ENCODE measurements at places on chromosomes 7 and 10. TPM values are rescaled to one million over a fixed set of nuclear protein-coding genes. Genes with fewer than 3 reads are reported as not detected.

DNA sequence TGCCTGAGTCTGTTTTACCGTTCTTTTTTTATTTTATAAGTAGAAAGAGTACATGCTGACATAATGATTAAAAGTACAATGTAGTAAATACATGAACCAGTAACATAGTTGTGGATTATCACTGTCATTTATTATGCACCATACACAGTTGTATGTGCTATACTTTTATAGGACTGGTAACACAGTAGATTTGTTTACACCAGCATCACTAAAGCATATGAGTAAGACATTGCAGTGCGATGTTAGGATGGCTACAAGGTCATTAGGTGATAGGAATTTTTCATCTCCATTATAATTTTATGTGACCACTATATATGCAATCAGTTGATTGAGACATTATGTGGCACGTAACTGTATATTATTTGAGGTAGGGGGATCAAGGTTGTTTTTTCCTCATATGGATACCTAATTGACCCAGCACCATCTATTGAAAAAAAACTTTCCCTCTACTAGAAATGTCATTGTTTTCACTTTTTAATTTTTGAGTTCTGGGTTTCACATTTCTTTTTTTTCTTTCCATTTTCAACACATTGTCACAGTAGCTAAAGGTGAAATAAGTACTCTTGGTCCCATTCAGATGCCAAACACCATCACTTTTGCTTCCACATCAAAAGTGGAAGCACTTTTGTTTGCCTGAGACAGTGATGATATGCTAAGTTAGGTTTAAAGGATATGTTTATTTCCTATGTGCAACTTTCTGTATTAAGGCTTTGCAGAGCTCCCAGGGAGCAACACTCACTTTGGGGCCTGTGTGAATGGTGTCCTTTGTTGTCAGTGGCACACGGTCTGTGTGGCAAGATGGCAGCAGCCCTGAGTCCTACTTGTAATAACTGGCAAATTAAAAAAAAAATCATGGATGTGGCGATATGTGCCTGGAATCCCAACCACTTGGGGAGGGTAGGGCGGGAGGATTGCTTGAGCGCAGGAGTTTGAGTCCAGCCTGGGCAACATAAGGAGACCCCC lies 17.1 kb downstream of the UBE2D1 start:
- H3K36me3 ChIP-seq, result no peaks in the 10 kb centered on the region
- H3K27ac ChIP-seq, result no peak overlapping the region
- H3K4me1 ChIP-seq, result 0 out of 2 replicates have a peak, but pooled peaks cover 4% of the 10 kb centered on the region
- DNase-seq, result no peak
- no peaks in the 10 kb centered on the region for H3K27me3 ChIP-seq

GRCh38 chr10:71265618-71266146 lies 53.3 kb downstream of the UNC5B start:
- no peaks in the 10 kb centered on the region for H3K27me3 ChIP-seq
- peak overlapping the region; percentile 93 for H3K27ac ChIP-seq
- no peak overlapping the region for H3K4me3 ChIP-seq
- 0 out of 2 replicates have a peak, but pooled peaks cover 14% of the 10 kb centered on the region for H3K4me1 ChIP-seq

GRCh38 chr10:6507311-6507710 lies 72.8 kb downstream of the PRKCQ start:
- DNase-seq, result no peak
- no peaks in the 10 kb centered on the region for H3K27me3 ChIP-seq
- no peak overlapping the region for H3K4me3 ChIP-seq
- H3K36me3 ChIP-seq, result no peaks in the 10 kb centered on the region
- H3K4me1 ChIP-seq, result no peaks in the 10 kb centered on the region

DNA sequence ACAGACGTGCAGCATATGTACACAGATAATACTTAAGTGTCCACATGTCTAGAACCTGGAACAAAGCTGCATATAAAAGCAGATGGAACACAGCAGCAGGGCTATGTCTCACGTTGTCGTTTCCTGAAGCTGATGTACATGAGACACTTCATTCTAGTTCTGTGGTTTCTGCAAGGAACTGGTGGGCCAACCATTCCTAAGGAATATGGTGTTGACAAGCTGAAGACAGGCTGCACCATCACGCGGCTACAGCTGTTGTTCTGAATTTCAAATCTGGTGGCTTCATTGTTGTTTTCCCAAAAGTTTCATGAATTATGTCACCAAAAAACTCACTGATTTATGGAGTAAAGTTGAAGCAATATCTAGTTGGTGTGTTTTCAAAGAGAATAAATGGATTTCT lies 33.7 kb downstream of the PRKAG2 start:
- DNase-seq, result no peak
- H3K4me3 ChIP-seq, result no peak overlapping the region
- no peaks in the 10 kb centered on the region for H3K36me3 ChIP-seq
- H3K27ac ChIP-seq, result no peak overlapping the region
- H3K27me3 ChIP-seq, result no peaks in the 10 kb centered on the region

DNA sequence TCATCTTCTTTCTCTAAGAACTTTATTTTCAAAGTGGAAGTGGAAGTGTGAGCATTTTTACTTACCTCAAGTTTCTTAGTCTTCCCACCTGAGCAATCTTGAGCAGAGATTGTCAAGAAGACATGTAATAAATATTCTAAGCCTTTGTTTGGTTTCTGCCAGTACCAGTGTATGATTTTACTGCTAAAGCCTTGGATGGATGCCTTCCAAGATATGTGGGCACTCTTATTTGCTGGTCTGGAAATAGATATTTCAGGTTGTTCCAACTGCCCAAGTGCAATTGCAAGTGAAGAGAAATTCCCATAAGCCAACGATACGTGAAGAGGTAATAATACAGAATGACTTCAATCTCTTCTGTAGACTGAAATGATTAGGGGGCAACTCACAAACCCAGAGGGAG lies 18.2 kb upstream of the TARP start:
- no peak overlapping the region for H3K4me3 ChIP-seq
- no peak for DNase-seq
- no peaks in the 10 kb centered on the region for H3K4me1 ChIP-seq
- no peak overlapping the region for H3K27ac ChIP-seq

DNA sequence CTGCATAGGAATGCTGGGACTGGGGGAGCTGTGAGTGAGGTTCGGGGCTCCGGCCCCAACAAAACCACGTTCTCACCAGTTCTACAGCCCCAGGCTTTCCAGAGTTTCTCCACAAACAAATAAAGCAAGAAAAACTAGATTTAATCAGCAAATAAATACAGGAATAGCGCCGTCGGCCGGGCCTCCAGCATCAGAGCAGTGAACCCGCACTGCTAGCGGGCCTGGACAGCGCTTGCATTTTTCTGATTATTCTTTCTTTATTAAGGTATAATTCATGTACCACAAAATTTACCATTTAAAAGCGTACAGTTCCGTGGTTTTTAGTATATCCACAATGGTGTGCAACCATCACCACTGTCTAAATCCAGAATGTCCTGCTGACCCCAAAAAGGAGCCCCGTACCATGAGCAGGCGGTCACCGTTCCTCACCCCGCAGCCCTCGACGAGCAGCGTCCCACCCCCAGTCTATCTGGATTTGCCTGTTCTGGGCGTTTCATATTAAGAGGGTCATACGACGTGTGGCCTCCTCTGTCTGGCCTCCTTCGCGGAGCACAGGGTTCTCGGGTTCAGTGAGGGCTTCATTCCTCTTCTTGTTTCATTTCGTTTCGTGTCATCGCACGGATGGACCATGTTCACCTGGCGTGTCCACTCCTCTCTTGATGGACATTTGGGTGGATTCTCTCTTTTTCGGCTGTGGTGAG lies 35.5 kb upstream of the FOXL3 start:
- no peaks in the 10 kb centered on the region for H3K27me3 ChIP-seq
- no peak overlapping the region for H3K27ac ChIP-seq
- H3K4me1 ChIP-seq, result no peaks in the 10 kb centered on the region

DNA sequence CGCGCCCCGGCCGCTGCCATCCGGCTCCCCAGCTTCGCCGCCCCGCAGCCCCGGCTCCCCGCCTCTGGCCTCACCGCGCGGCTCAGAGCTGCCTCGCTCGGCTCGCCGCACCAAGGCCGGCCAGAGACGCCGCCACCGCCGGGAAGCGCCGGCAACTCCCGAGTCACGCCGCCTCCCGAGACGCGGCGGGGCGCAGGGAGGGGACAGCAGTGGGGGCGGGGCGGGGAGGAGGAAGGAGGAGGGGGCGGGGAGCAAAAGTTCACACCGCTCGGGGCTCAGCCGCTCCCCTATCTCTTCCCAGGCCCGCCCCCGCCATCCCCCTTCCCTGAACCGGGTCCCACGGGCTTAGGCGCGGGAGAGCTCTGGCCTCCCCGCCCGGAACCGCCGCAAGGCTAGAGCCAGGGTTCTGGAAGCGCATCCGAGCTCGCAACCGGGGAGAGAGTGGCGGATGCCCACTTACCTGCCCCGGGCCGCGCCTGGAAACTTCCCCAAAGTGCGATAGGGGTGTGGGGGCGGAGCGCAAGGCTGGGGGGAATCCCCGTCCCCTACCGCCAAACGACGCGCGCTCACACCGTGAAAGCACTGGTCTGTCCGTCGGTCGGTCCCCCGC lies 1.0 kb downstream of the CHST15 start:
- H3K36me3 ChIP-seq, result no peaks in the 10 kb centered on the region
- H3K27me3 ChIP-seq, result no peaks in the 10 kb centered on the region
- DNase-seq, result peak; percentile 52
- peaks cover 3% of the 10 kb centered on the region for H3K4me1 ChIP-seq
- H3K4me3 ChIP-seq, result peak overlapping the region; percentile 45

- no peak overlapping the region for H3K4me3 ChIP-seq
- H3K27me3 ChIP-seq, result no peaks in the 10 kb centered on the region
- DNase-seq, result no peak
Measured at GRCh38 chr10:4070184-4070583, 285.2 kb upstream of the KLF6 start.

GRCh38 chr10:110273474-110273873 lies 31.2 kb downstream of the SMNDC1 start:
- H3K36me3 ChIP-seq, result no peaks in the 10 kb centered on the region
- H3K27ac ChIP-seq, result no peak overlapping the region
- H3K4me3 ChIP-seq, result no peak overlapping the region
- no peak for DNase-seq

DNA sequence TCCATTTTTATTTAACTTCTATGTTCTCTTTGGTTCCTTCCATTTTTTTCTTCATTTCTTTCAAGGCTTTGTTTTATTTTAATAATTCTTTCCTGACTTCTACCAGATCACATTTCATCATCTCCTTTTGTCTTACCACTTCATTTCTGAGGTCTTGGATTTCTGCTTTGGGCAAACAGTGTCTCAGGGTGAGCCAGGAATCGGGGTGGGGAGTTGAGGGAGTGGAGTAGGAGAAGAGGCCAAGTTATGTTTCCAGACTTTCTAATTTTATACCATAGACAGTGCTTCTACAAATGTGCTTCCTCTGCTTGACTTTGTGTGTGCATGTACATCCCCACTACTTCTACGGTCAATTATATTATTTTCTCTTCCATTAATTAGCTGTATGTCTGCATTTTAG lies 112.1 kb downstream of the PRKG1 start:
- no peaks in the 10 kb centered on the region for H3K4me1 ChIP-seq
- no peak overlapping the region for H3K4me3 ChIP-seq
- no peaks in the 10 kb centered on the region for H3K27me3 ChIP-seq
- DNase-seq, result no peak

GRCh38 chr7:88233828-88234227 lies 14.0 kb upstream of the SRI start:
- H3K27ac ChIP-seq, result no peak overlapping the region
- no peaks in the 10 kb centered on the region for H3K36me3 ChIP-seq
- peaks cover 14% of the 10 kb centered on the region for H3K4me1 ChIP-seq
- DNase-seq, result no peak
- H3K4me3 ChIP-seq, result no peak overlapping the region

GRCh38 chr7:110645060-110645459 lies 445.9 kb upstream of the LRRN3 start:
- H3K27ac ChIP-seq, result no peak overlapping the region
- H3K4me3 ChIP-seq, result no peak overlapping the region
- no peaks in the 10 kb centered on the region for H3K27me3 ChIP-seq
- no peak for DNase-seq

DNA sequence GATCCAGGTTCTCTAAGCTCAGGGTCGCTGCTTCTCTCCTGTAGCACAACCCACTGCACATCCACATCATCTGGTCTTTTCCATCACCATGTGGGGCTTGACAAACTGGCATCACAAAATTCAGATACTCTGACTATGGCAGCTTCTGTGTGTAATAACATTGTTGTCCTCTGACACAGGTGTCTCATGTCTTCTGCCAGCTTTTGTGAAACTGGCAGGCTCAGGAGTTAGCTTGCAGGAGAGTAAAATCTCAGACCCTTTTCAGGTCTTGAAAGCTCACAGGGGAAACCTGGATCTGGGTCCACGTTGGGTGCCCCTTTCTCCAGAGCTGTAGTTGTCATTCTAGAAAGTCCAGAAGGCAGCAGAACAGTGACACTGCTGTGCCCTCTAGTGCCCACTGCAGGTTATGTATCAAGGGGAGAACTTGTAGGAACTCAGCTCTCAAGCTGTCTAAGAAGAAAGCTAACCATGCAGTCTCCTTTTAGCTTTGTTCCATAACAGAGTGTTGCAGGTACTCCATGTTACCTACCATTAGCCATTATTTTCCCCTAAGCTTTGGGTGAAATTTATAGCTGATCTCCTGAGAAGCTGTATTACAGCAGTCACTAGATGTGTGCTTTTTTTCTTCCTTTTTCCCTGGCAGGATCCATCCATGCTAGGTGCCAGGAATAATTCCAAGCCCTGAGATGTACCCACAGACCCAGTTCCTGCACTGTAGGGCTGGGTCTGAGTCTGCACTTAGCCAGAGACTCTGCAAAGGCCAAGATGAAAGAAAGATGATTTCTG lies 102.7 kb downstream of the ZNF248 start:
- no peak overlapping the region for H3K27ac ChIP-seq
- H3K4me3 ChIP-seq, result no peak overlapping the region
- H3K36me3 ChIP-seq, result no peaks in the 10 kb centered on the region
- H3K4me1 ChIP-seq, result peaks cover 8% of the 10 kb centered on the region

DNA sequence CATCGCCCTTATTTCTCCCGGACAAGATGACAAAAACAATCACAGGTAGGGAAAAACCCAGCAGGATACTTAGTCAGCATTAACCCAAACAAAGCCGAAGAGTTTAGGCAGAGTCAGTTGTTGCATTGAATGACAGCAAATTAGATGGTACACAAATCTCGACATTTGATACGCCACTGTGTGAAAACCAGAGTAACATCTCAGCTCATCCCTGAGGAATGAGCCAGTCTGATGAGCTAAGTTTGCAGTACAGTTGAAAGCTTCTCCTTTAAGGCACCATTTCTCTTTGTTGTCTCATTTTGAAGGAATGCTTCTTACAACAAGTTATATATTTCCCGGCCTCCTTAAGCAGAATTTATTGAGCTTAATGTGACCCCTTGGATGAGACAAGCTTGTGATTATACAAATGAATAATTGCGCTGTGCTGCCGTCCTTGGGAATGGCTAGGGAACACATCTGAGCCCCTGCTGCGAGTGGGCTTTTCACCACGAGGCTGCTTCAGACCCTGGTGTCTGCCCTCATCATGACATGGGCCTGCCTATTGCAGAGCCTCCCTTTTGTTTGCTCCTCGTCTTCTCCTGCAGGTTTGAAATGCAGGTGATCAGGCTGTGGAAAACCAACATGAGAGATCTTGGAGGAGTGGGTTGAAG lies 137.3 kb downstream of the CELF2 start:
- no peak overlapping the region for H3K4me3 ChIP-seq
- no peak overlapping the region for H3K27ac ChIP-seq
- DNase-seq, result no peak
- no peaks in the 10 kb centered on the region for H3K4me1 ChIP-seq
- peaks cover 2% of the 10 kb centered on the region for H3K27me3 ChIP-seq

TRPV5 gene
- total RNA-seq, result not detected

EPHA1 gene
- total RNA-seq, result 66.6 TPM

GPR26 gene
- not detected for total RNA-seq

MEST gene
- 270 TPM for total RNA-seq

Measured in Caco-2 (cell line).